Effector memory CD4-positive, alpha-beta T cell (primary cell): ENCODE measurements at places on chromosomes 1 and 21.

DNA sequence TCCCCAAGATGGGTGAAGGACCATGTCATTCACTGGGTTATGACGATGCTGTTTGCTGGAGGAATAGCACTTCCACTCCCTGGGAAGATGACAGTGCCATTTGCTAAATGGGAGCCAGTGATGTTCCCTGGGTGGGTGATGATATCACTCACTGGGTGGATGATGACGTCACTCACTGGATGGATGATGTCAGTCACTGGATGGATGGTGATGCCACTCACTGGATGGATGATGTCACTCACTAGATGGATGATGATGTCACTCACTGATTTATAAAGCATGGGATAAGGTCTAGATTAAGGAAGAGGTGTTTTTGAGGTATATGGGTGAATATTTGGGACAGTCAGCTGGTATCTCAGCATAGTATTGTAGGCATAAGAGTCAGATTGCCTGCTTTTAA, 457.2 kb downstream of the AJAP1 start:
- DNase-seq, result no peak
- H3K27ac ChIP-seq, result no peak overlapping the region
- no peaks in the 10 kb centered on the region for H3K36me3 ChIP-seq
- peaks cover 3% of the 10 kb centered on the region for H3K4me1 ChIP-seq
- no peak overlapping the region for H3K4me3 ChIP-seq

- H3K4me3 ChIP-seq, result no peak overlapping the region
- no peaks in the 10 kb centered on the region for H3K27me3 ChIP-seq
- DNase-seq, result no peak
- no peaks in the 10 kb centered on the region for H3K36me3 ChIP-seq
Observed at GRCh38 chr1:41659903-41660302, 175.4 kb upstream of the EDN2 start.

DNA sequence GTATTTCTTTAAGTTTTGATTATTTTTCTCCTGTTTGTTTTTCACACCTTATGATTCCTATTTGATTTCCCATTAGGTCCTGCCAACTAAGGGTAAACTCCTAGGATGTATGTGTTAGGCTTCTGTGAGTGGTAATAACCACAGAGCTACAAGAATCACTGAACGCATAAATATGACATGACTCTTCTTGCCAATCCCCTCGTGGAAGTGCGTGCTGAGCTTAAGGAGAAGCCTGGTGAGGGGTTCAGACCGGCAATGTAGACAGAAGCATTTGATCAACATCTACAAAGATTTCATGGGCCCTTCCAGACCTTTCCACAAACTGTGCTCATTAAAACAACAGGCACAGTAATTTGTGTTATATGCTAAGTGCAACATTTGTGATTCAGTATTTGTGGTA, 273.8 kb upstream of the SNX7 start:
- no peaks in the 10 kb centered on the region for H3K4me1 ChIP-seq
- H3K36me3 ChIP-seq, result no peaks in the 10 kb centered on the region
- H3K27ac ChIP-seq, result no peak overlapping the region
- no peak for DNase-seq

DNA sequence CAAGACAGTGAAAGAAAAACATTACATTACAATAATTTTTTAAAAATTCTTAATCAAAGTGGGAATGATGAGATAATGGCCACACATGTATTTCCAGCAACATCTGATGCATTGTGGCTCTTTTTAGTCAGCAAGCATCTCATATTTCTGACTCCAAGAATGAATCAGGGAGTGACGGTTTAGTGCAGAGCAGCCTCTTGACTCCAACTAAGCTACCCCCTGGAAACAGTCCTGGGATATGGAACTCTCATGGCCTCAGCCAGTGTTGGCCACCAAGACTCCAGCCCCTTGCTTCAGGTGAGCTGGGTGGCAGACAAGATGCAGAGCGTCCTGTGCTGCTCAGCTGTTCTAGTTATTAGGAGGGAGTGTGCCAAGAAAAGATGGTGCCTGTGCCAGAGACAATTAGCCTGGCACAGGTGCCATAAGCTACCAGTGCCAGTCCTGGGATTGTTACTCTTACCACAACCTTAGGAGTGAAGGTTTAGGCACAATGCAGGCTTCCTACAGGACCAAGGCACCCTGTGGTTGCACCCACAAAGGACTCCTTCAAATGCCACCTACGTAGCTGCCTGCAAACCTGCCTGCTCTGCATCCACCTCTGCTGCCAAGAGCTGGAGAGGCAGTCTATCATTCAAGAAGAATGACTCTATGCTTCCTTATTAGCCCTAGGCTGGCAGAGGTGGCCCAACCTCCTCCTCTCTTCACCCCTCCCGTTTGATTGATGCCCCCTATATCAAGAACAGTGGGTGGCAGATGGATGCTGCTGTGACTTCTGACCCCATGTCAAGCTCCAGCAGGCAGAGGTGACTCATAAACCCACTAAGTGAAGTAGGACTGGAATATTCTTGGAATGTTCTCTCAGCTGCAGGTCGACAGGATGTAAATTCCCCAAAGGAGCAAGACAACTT, 6.0 kb upstream of the SEC16B start:
- H3K27ac ChIP-seq, result no peak overlapping the region
- no peak for DNase-seq
- no peaks in the 10 kb centered on the region for H3K27me3 ChIP-seq
- no peaks in the 10 kb centered on the region for H3K36me3 ChIP-seq
- no peaks in the 10 kb centered on the region for H3K4me1 ChIP-seq

GRCh38 chr1:22212400-22213233, 69.7 kb upstream of the WNT4 start:
- H3K27me3 ChIP-seq, result peaks cover 19% of the 10 kb centered on the region
- no peak overlapping the region for H3K4me3 ChIP-seq
- no peak overlapping the region for H3K27ac ChIP-seq
- no peaks in the 10 kb centered on the region for H3K4me1 ChIP-seq
- no peak for DNase-seq

DNA sequence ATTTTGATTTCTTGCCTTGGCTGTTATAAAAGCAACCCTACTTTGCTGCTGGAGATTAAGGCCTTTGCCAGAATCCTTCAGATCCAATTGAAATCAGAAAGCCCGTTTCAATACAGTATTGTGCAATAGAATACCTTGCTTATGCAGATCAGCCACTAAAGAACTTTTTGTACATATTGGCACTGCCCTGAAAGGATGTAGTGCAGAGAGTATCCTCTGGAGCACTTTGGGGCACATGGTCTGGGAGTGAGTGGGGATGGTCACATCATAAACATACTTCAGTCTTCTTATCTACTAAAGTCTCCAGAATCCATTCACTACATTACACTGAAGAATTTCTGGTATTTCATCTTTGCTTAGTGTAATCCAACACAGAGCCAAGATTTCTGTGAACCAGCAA, 189.0 kb downstream of the CENPF start:
- H3K4me1 ChIP-seq, result no peaks in the 10 kb centered on the region
- H3K27me3 ChIP-seq, result no peaks in the 10 kb centered on the region
- DNase-seq, result no peak
- no peak overlapping the region for H3K27ac ChIP-seq
- no peaks in the 10 kb centered on the region for H3K36me3 ChIP-seq

DNA sequence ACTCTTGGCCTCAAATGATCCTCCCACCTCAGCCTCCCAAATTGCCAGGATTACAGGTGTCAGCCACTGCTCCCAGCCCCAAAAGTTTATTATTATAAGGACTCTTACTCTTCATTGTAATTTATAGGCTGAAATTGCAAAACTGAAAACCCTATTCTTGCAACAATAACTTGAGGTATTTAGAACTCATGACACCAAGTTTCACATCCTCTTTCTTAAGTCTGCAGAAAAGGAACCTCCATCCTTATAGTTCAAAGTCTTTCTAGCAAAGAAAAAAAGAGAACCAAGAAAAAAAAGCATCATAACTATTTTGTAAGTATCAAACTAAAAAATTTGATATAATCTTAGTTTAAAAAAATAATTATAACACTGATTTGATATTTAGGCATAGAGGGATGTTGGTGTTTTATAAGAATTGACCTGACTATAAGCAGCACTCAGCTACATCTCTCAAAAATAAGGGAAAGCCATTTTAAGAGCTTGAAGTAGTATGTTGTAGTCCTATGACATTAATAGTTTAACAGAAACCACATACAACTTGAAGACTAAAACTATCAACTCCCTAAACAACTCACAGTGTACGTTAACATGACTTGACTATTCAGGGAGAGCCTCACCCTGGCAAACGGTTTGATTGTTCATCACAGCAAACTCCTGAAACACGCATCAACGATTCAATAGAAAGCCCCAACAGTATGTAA, 122.4 kb downstream of the AKT3 start:
- no peak overlapping the region for H3K27ac ChIP-seq
- H3K4me1 ChIP-seq, result no peaks in the 10 kb centered on the region
- no peak for DNase-seq
- H3K36me3 ChIP-seq, result no peaks in the 10 kb centered on the region
- no peaks in the 10 kb centered on the region for H3K27me3 ChIP-seq

- H3K36me3 ChIP-seq, result no peaks in the 10 kb centered on the region
- H3K27ac ChIP-seq, result no peak overlapping the region
- no peaks in the 10 kb centered on the region for H3K27me3 ChIP-seq
- no peak for DNase-seq
- no peak overlapping the region for H3K4me3 ChIP-seq
Observed at GRCh38 chr1:172680733-172681275, 21.9 kb downstream of the FASLG start.

DNA sequence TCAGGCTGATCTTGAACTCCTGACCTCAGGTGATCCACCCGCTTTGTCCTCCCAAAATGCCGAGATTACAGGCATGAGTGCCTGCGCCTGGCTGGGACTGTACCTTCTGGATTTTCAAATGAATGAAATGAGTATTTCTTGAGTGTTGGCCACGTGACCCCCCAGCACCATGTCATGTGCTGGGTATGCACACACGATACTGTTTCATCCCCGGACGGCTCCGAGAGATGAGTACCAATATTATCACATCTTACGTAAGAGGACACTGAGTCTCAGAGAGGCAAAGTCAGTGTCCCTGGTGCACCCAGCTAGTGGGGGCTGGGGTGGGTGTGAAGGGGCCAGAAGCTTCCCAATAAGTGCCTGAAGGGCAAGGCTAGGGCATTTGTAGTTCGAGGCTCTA, 780 bp upstream of the CROCC start:
- H3K4me1 ChIP-seq, result peaks cover 13% of the 10 kb centered on the region
- no peak for DNase-seq
- H3K36me3 ChIP-seq, result no peaks in the 10 kb centered on the region
- H3K27ac ChIP-seq, result no peak overlapping the region
- H3K27me3 ChIP-seq, result no peaks in the 10 kb centered on the region

GRCh38 chr21:42125571-42126544, 54.7 kb downstream of the UMODL1 start:
- no peak for DNase-seq
- no peak overlapping the region for H3K4me3 ChIP-seq
- peaks cover 13% of the 10 kb centered on the region for H3K27me3 ChIP-seq
- H3K27ac ChIP-seq, result no peak overlapping the region
- H3K36me3 ChIP-seq, result no peaks in the 10 kb centered on the region

- no peak for DNase-seq
- H3K36me3 ChIP-seq, result no peaks in the 10 kb centered on the region
- no peak overlapping the region for H3K4me3 ChIP-seq
- H3K27ac ChIP-seq, result no peak overlapping the region
Observed at GRCh38 chr1:3329640-3330281, 124.7 kb upstream of the ARHGEF16 start.

- no peak for DNase-seq
- H3K4me3 ChIP-seq, result no peak overlapping the region
- peaks cover 60% of the 10 kb centered on the region for H3K4me1 ChIP-seq
- peaks cover 20% of the 10 kb centered on the region for H3K36me3 ChIP-seq
- no peaks in the 10 kb centered on the region for H3K27me3 ChIP-seq
- H3K27ac ChIP-seq, result peak overlapping the region; percentile 52
Observed at GRCh38 chr21:34808569-34809204, 139.9 kb downstream of the CLIC6 start.

DNA sequence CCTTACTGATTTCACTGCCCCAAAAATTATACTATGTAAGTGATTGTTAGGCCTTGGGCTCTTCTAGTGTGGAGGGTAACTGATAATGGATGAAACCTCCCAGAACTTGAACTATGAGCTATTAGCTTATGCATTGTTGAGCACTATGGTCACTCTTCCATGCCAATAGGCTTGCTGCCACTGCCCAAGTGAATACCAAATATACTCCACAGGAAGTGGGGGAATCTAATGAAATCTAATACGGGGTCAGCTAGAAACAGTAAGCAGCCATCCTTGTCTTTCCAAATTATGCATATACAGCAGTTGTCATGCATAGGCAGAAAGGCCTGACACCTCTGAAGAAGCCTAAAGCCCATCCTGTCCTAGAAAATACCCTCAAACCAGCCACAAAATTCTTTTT, 198.7 kb upstream of the PTBP2 start:
- H3K4me1 ChIP-seq, result no peaks in the 10 kb centered on the region
- H3K36me3 ChIP-seq, result no peaks in the 10 kb centered on the region
- H3K27me3 ChIP-seq, result no peaks in the 10 kb centered on the region
- DNase-seq, result no peak

- H3K27ac ChIP-seq, result no peak overlapping the region
- no peaks in the 10 kb centered on the region for H3K27me3 ChIP-seq
Observed at GRCh38 chr1:14280909-14281308, 317.6 kb upstream of the KAZN start.

GRCh38 chr1:69661686-69662085, 94.0 kb downstream of the LRRC7 start:
- H3K4me3 ChIP-seq, result no peak overlapping the region
- H3K36me3 ChIP-seq, result no peaks in the 10 kb centered on the region
- no peaks in the 10 kb centered on the region for H3K27me3 ChIP-seq
- no peak overlapping the region for H3K27ac ChIP-seq

DNA sequence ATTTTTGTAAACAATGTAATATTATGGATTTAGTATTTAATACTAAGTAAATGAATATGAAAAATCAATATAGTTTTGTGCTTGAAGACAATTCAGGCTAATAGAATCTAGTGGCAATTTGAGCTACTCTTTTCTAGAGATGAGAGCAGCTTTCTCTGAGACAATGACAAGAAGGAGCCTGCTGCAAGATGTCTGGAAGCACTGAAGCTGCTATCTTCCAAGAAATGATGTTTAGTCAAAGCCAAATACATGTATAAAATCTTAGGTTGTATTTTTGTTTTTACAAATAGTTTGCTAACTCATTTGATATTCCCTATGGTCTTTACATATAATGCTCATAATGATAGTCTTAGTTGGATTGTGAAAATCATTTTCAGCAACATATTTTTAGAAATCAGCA, 103.9 kb upstream of the COL24A1 start:
- no peak overlapping the region for H3K27ac ChIP-seq
- no peaks in the 10 kb centered on the region for H3K27me3 ChIP-seq
- no peaks in the 10 kb centered on the region for H3K36me3 ChIP-seq
- DNase-seq, result no peak
- no peaks in the 10 kb centered on the region for H3K4me1 ChIP-seq
- no peak overlapping the region for H3K4me3 ChIP-seq

DNA sequence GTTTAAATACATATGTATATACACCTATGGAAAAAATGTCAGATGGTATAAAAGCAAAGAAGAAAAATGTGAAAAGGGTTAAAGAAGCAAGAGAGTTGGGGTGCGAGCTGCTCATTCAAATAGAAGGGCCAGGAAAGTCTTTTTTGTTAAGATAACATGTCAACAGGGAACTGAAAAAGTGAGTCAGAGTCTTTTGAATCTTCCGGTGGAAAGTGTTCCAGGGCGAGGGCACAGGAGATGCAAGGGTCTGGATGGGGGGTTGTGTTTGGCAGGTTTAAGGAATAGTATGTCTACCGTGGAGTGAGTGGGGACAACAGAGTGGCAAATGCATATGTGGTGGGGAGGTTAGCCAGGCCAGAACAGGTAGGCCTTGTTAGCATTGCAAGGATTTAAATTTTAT, 22.2 kb upstream of the GNG12 start:
- DNase-seq, result no peak
- no peaks in the 10 kb centered on the region for H3K27me3 ChIP-seq
- H3K4me3 ChIP-seq, result no peak overlapping the region
- no peaks in the 10 kb centered on the region for H3K36me3 ChIP-seq
